NCI-H526 (cell line): ENCODE measurements at places on chromosomes 4 and X.

DNA sequence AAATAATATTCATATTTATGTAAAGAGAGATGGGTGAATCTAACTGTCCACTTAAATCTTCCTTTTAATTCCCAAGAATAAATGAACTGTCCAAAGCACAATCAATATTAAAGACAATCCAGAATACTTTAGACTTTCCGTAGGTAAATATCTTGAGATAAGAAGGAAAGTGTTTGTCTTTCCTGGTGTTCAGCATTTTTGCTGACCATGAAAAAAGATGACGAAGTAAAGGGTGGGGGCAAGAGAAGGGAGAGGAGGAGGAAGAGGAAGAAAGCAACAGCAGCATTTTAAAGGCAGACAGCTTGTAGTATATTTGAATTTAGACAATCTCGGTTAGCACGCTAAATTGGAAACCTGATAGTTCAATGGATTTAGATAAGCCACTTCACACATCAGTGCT, 498.2 kb downstream of the KCNIP4 start:
- DNase-seq, result no peak

- DNase-seq, result no peak
These were observed 30.9 kb downstream of the NIPAL1 start for GRCh38 chr4:48047421-48047844.

DNA sequence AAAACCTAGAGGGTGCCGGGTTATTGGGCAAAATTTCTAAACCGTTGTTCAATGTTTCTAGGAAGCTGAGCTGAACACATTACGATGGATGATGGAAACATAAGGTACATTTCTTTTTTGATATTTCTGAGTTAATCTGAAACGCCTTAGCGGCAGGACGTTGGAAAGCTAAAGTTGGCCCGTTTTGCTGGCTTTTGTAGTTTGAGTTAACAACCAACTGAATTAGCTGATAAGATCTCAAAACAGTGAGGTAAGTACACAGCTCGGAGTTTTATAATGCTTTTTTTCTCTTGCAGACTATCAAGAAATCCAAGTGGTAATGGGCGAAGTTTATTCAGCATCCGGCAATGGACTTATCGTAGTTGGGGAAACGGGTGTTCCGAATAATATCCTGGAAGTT, 73.5 kb downstream of the PRSS12 start:
- DNase-seq, result no peak

DNA sequence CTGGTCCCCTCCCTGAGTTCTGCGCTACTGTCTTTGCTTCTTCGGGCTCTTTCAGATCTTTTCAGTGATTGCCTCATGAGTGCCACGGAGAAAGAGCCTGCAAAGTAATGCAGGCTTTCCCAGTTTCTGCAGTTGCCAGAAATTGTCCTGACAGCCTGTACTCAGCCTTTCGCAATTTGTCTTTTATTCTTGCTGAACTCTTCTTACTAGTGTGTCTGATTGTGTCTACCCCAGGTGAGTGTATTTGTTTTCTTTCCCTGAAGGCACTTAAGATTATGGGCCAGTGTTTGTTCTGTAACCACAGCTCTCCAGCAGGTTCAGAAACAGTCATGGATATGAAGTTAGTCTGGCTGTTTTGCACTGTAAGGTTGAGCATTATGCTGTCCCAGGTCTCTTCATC, 47.1 kb downstream of the FAM193A start:
- DNase-seq, result no peak

GRCh38 chr4:81550388-81550859, 78.7 kb upstream of the RASGEF1B start:
- DNase-seq, result no peak

DNA sequence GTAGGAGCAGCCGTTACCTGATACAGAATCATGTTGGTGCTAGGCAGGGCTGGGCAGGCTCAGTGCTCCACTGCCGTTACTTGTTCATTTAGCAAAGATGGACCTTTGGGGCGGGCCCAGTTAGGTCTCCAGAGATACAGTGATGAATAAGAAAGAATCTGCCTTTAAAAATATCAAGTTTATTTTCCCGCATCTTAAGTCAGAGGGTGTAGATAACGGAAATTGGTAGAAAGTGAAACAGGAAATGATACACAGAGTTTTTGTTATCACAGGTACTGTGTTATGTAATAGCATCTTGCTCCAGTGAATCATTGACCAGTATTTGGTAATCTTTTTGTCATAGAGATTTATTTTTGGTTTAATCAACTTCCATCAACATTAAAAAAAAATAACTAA, 5.5 kb downstream of the TMEM131L start:
- no peak for DNase-seq

GRCh38 chrX:10327651-10328050, 170.9 kb downstream of the CLCN4 start:
- no peak for DNase-seq

DNA sequence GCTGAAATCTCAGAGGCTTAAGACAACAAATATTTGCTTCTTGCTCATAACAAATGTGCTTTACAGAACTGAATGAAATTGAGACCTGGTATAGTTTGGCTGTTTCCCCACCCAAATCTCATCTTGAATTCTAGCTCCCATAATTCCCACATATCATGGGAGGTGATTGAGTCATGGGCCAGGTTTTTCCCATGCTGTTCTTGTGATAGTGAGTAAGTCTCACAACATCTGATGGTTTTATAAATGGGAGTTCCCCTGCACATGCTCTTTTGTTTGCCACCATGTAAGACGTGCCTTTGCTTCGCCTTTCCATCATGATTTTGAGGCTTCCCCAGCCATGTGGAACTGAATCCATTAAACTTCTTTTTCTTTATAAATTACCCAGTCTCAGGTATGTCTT, 221.1 kb upstream of the DIPK2B start:
- DNase-seq, result no peak

DNA sequence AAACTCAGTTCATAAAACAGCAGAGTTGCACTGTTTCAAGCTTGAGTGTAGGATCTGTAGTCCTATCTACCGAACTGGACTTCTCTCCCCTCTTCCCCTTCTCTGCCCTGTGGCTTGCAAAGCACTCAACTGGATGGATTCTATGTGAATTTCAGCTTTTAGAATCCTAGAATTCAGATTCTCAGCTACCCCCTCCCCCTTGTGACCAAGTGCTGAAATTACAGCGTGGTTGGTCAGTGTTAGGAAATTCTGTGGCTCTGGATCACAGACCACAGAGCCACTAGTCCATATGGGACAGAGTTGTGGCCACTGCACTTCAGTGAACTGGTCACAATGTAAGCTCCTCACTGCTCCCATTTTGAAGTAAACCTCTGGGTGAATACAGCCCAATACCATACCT, 64.6 kb upstream of the TRPC5 start:
- peak; percentile 3 for DNase-seq

DNA sequence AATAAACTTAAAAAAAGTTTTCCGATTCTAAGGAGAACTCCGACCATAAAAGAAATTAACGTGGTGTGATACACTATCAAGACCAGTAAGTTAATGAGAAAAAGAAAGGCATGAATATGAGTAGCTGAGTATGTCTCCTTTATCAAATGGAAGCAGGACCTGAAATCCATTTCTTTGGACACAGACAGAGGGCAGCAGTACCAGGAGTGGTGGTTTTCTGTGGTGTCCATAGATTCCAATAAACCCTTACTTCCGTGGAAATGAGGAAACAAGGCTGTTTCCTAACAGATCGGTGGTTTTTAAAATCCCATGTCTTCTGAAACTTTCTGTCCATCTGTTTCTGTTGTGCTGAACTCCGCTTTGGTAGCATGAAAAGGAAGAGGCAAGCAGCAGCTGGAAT, 128.5 kb upstream of the TSPAN5 start:
- no peak for DNase-seq

GRCh38 chrX:31099536-31100090, 27.8 kb upstream of the FTHL17 start:
- no peak for DNase-seq

GRCh38 chrX:10855845-10856244, 235.5 kb upstream of the MID1 start:
- no peak for DNase-seq

GRCh38 chrX:32041181-32041580, 969.3 kb upstream of the FTHL17 start:
- no peak for DNase-seq
